Thoracic aorta (tissue), 2 donors: ENCODE measurements at places on chromosomes 16 and 17.
A peak's percentile ranks its signal among the peaks of the same experiment; 100 is the strongest.

- no peak for DNase-seq
Measured at GRCh38 chr16:83533193-83533592, 274.6 kb upstream of the HSBP1 start.

DNA sequence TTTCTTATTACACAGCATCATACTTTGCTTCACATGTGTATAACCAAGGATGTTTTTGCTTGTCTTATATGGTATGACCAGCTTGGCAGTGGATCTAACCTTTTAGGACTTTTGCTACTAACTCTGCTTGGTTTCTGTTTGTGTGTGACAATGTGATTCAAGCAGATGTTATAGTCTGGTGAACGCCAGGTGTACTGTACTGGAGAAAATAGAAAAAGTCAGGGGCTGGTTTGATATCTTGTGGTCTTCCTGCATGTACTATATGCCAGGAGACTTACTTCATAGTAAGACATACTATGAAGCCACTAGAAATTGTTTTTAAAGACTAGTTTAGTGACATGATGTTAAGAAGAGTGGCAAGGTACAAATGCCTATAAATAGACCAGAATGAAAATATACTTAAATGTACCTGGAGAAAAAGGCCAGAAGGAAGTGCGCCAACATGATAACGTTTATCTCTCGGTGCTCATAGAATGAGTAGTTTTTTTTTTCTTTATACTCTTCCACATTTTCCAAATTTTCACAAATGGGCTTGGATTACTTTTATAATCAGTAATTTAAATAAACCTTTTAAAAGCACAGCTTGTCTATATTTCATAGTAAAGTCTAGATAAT lies 112.3 kb downstream of the PRKCA start:
- DNase-seq, result no peak

DNA sequence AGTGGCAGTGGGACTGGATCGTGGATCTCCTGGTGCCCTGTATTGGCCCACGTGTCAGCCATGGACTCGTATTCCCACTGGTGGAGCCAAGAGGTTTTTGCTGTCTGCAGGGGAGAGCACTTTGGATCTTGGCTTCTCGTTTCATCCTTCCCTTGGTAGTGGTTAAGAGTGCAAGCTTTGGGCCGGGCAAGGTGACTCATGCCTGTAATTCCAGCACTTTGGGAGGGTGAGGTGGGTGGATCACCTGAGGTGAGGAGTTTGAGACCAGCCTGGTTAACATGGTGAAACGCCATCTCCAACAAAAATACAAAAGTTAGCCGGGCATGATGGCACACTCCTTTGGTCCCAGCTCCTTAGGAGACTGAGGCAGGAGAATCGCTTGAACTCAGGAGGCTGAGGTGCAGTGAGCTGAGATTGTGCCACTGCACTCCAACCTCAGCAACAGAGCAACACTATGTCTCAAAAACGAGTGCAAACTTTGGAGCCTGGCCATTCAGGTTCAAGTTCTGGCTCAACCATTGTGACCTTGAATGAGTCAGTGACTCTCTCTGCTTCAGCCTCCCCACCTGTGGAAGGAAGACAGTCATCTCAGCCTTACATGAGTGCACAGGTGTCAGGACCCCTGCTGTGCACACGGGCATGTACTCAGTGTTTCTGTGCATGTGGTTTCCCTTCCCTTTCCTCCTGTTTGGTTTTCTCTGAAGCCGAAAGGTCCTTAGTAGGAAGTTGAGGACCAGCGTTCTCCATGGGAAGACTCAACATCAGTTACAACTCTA lies 57.4 kb downstream of the PLCG2 start:
- no peak for DNase-seq

GRCh38 chr16:28205974-28206373 lies 5.8 kb downstream of the XPO6 start:
- DNase-seq, result no peak

DNA sequence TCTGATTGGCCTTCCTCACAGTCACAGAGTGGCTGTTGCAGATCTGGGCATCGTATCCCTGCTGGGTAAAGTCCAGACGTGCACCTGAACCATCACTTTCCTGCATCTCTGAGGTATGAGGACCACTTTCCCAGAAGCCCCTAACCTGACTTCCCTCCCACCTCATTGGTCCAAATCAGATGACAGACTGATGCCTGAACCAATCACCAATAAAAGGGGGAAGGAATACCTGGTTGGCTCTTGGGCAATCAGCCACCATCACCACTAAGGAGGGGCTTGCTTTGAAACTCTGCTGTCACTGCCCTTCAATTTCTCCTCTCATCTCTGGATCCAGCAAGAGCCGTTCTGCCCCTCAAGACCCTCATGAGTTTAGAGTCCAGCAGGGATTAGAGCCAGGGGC lies 13.6 kb upstream of the WFDC1 start:
- DNase-seq, result no peak

DNA sequence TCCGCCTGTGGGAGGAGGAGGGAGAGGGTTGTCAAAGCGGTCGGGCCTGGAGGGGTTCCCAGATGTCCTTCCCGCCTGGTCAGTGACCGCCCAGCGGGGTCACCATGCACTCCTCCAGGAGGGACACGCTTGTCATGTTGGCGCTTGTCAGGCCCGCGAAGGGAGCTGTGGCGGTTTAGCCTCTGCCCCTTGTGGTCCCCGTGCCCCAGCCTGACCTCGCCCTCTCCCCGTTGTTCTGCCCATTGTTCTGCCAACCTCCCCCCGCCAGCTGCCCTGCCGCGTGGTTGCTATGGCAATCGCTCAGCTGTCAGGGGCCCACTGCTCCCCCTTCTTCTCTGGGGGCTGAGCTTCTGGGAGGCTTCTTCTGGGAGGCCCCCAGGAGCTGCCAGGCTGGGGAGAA lies 146.4 kb upstream of the CIBAR2 start:
- DNase-seq, result no peak

GRCh38 chr17:76134911-76135809 lies 5.9 kb downstream of the FOXJ1 start:
- DNase-seq, result no peak

GRCh38 chr16:55120408-55120807 lies 189.7 kb downstream of the IRX5 start:
- no peak for DNase-seq

DNA sequence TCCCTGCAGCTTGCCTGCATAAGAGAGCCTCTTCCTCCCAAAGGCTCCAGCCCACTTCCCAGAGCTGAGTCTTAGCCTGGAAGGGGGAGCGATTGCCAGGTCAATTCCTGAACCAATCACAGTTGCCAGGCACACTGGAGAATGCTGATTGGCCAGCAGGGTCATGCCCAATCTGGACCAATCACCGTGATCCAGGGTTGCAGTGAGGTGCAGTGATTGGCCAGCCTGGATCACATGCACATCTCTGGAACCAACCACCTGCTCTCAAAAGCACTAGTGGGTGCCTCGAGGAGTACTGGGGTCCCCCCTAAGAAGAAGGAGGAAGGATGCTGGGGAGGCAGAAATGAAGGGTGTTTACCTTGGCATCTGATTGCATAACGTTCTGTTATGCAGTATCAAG lies 18.4 kb downstream of the NAGPA start:
- no peak for DNase-seq

DNA sequence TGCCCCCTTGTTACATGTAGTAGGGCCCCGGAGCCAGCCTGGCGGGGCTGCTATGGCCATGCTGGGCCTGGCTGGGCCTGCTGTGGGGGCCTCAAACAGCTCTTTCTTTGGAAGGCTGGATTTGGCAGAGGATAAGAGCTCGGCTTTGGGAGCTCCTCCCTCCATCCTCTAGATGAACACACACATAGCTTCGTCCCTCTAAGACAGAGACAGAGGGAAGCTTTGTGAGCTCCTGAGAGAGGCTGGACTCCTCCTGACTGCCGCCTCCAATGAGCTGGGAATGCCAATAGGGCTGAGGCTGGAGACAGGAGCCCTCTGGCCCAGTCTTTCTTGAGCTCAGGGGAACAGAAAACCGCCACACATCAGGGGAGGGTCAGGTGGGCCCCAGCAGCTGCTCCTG lies 37.3 kb upstream of the CDC42EP4 start:
- no peak for DNase-seq

DNA sequence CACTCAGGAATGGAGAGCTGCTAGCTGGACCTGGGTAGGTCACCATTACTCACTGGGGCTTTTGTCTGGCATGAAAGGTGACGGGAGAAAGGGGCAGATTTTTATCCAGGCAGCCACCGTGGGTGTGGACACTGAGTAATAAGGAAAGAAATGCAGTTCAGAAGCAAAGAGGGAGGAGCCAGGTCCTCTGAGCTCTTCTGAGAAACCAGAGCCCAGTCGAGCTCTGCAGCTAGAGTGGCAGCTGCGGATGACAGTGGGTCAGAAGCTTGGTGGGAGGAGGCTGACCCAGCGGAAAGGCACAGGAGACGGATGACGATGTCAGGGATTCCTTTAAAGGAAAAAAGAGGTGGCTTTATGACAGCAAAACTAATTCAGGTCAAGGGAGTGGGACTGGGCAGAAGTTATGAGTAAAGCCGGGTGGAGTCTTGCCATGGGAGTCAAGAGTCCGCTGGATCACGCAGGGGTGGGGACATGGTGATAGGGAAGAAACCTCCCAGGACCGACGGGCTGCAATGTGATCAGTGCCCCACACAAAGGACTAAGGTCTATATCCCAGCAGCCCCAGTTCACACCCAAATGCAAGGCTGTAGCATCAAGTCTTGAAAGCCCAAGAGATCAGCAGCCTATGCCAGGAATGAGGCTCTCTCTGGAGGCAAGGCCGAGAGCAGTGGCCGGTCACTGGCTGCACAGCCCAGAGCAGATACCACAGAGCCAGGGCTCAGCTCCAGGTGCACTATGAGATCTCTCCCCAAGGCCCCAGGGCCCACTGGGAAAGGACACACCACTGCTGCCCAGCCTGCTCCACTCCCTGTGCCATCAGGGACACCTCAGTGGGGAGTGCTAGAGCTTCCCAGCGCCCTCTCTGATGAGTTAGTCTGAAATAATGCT lies 6.3 kb upstream of the MNT start:
- peak; percentile 76 for DNase-seq

DNA sequence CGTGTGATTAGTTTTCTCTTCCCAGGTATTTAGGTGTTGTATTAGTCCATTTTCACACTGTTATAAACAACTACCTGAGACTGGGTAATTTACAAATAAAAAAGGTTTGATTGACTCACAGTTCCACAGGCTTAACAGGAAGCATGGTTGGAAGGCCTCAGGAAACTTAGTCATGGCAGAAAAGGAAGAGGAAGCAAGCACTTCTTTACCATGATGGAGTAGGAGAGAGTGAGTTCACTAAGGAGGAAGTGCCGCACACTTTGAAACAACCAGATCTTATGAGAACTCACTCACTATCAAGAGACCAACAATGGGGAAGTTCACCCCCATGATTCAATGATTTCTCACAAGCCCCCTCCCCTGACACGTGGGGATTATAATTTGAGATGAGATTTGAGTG lies 1343.7 kb upstream of the GOT2 start:
- DNase-seq, result no peak

- DNase-seq, result no peak
Measured at GRCh38 chr16:88340755-88341150, 42.0 kb upstream of the ZNF469 start.

DNA sequence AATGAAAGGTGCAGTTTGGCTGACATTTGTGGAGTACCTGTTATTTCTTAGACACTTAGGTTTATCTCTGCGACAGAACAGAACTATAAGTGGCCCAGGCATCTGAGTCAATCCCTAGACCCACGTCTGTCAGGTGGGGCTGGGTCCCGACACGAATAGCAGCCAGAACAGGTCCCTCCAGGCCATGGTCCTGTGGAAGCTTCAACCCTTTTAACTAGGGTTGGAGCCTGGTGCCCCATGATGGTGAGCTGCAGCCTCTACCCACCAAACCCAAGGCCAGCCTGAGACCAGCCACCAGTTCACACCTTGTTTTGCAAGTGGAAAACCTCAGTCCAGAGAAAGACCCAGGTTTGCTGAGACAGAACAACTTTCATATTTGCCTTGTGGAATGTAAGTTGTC lies 74.6 kb upstream of the TMEM97 start:
- no peak for DNase-seq

GRCh38 chr16:66581246-66581952 lies 2.1 kb downstream of the CMTM2 start:
- DNase-seq, result no peak

DNA sequence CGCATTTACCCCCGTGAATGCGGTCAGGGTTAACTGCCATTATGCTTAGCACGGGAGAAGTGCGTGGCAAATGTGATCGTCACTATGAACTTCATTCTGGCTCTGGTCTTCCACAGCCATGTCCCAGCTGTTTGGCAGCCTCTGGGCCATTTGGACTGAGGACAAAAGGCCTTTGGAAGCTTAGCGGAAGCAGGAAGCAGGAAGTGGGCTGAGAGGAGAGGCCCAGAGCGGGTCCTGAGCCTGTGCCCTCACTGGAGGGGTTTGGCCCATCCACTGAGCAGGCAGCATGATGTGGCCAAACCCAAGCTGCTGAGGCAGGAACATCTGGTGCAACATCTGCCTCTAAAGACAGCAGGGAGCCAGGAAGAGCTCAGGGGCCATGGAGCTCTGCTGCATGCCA lies 345.9 kb downstream of the C16orf95 start:
- DNase-seq, result no peak

GRCh38 chr16:47129755-47130435 lies 13.8 kb downstream of the NETO2 start:
- no peak for DNase-seq

- no peak for DNase-seq
Measured at GRCh38 chr16:58046054-58046881, 20.7 kb downstream of the MMP15 start.

DNA sequence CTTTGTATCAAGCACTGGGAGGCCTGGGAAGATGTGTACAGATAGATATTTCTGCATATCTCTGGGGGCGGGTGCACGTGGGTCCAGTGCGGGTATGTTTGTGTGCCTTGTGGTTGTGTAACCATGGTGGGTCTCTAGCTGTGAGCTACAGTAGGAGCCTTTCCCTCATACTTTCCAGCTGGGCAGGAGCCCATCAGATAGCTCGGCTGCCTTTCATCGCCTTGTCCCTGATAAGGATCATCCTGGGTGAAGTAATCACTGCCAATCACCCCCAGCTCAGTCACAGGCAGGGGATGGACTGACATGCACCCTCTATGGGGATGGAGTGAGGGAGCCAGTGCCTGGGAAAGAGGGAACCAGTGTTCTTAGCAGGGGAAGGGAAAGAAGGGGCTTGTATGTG lies 3.2 kb upstream of the SCRN2 start:
- DNase-seq, result no peak
